ENCODE measurements at places on chromosomes 6 and 20.

- DNase-seq = no peak
Measured at GRCh38 chr6:106626485-106626884, 2.8 kb downstream of the RTN4IP1 start.

DNA sequence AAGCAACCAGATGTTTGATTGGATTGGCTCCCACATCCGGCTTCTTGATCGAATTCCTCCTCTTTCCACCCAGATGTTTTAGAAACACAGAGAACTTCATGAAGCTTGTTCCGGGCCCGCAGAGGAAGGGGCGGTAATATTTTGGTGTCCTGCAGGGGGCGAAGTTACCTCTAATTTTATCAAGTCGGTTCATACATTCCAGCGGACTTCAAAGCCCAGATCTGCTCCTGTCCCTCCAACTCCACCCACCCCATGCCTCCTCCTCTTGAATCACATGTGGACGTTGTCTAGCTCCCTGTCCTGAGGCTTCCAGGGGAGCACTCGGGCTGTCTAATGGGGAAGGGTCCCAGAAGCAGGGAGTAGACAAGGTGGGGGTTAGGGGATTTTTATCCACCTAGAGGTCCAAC, 2.9 kb upstream of the BMP6 start:
- DNase-seq = peak; percentile 91

DNA sequence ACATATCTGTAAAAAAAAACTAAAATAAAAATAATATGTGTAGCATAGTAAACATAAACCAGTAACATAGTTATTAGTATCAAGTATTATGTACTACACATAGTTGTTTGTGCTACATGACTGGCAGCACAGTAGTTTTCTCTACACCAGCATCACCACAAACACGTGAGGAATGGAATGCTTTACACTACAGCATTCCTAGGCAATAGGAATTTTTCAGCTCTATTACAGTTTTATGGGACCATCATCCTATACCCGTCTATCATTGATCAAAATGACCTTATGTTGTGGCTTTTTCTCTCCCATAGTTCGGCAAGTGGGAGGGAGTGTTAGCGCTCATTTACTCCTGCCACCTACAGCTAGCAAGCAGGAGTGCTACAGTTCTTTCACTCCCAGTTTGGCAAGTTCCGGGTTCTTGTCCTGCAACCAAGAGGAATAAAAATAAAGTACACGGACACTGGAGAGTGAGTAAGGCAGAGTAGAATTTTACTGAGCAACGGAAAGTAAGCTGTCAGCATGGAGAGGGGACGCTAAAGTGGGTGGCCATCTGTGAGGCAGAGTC, 196.8 kb upstream of the HSF2 start:
- DNase-seq = peak; percentile 19

DNA sequence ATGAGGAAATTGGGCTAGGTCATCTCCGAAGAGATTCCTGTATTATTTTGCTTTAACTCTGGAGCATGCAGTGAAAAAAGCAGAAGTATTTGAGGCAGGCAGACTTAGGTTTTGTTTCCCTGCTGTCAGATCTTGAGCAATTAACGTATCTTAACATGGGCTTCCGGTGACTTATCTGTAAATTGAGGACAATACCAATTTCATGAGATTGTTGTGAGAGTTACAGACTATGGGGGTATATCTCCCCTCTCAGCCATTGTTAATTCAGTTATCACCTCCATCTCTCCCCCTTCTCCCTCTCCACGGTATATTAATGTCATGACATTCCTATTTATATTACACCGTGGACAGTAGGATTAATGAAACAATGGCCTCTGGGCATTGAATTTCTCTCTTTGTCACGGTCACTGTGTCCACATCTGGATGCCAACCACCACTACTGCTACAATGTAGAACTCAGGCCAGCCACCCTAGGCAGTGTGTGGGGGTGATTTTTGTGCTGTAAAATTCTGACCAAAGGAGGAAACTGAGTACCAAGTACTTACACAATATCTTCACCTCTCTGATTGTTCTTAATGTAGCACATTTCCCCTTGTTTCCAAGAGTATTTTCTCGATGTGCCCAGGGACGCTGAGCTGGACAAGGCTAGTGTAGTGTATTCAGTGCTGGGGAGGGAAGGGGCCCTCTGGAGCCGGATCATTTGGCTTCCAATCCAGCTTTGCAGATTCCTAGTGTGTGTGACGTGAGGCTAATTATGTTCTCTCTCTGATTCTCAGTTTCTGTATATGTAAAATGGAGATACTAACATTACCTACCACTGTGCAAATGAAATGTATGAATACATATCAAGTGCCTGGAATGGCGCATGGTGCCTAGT, 77.2 kb downstream of the GCNT2 start:
- peak; percentile 63 for DNase-seq

DNA sequence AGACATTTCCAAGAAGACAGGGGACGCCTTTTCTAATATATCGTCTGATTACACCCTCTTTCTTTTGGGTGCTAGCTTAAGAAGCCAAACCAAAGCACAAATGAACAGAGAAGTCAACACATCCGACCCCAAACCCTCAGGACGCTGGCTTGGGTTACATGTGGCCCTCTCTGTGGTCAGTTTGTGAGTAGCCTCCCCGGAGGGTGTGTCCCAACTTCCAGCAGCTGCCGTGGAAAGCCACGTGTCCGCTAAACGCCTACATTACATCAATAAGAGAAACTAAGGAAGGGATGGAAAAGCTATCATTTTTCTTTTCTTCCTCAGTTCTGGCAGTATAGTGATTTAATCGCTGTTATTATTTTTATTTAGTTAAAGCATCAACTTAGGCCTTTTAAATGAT, 487 bp upstream of the BMP6 start:
- no peak for DNase-seq

GRCh38 chr6:63792736-63793464, 157.3 kb downstream of the PHF3 start:
- DNase-seq = no peak

GRCh38 chr6:46254946-46255345, 84.2 kb upstream of the ENPP5 start:
- DNase-seq = no peak

GRCh38 chr20:57265997-57266290, 497 bp downstream of the BMP7 start:
- no peak for DNase-seq

DNA sequence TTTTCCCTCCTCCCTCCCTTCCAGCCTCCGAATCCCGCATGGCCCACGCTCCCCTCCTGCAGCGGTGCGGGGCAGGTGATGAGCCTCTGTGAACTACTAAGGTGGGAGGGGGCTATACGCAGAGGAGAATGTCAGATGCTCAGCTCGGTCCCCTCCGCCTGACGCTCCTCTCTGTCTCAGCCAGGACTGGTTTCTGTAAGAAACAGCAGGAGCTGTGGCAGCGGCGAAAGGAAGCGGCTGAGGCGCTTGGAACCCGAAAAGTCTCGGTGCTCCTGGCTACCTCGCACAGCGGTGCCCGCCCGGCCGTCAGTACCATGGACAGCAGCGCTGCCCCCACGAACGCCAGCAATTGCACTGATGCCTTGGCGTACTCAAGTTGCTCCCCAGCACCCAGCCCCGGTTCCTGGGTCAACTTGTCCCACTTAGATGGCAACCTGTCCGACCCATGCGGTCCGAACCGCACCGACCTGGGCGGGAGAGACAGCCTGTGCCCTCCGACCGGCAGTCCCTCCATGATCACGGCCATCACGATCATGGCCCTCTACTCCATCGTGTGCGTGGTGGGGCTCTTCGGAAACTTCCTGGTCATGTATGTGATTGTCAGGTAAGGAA, at the start of gene OPRM1:
Gene OPRM1 (plus strand): TSS at position 10 of the 612 bp plus-strand sequence. CDS start 305 bp downstream, at position 315.
- peak; percentile 86 for DNase-seq

DNA sequence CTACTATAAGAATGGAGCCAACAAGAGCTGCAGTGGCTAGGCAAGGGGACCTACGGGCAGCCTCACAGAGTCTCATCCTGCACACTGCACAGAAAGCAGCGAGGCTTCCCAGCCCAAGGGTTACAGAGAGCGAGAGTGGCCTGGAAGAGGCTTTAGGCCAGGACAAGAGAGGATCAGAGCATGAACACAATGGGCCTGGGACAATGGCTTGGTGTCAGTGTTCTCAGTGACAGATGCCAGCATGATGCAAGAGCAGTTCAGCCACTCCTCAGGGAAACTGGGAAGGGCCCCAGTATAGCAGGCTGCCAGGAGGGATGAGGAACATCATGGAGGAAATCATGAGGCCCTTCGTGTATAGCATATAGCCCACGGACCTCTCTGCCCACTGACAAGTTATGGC, 108.0 kb downstream of the NUS1 start:
- peak; percentile 57 for DNase-seq

GRCh38 chr6:112049996-112050395, 3.9 kb upstream of the CCN6 start:
- DNase-seq = no peak

DNA sequence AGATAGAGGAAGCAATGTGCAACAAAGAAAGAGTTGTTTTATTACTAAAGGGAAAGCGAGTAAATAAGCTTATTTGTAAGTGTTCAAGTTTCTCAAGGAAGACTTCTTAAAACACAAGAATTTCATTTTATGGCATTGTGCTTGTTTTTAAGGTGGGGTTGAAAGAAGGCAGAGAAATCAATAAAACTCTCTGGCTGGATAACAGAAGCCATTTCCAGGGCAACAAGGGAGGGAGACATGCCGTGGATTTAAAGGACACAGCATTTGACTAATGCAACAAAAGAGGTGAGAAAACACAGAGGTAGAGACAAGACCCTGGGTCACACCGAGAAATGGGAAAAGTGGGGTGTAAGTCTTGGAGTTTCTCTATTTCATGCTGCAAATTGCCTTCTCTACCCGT, 28.8 kb upstream of the GMPR start:
- no peak for DNase-seq

- peak; percentile 94 for DNase-seq
Measured at GRCh38 chr6:134074151-134075055, 22.0 kb upstream of the SLC2A12 start.

DNA sequence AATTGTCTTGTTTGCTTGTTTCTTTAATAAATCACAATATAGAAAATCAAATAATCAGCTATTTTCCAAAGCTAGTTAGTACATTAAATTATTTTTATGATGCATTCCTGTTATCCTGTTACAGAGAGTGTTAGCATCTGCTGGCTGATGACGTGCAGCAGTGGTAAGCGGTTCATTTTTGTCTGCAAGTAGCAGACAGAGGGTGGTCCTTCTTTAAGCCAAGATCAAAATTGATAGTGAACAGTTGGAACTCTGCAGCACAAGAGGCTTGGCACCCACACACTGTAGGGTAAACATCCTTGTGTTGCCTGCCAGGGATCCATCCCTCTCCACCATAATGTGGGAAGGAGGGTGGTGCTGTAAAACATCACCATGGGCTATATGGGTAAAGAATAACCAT, 158.3 kb downstream of the FRK start:
- DNase-seq = no peak

GRCh38 chr6:156657296-156657695, 119.9 kb upstream of the ARID1B start:
- DNase-seq = no peak

- no peak for DNase-seq
Measured at GRCh38 chr6:30156262-30156599, 4.8 kb downstream of the TRIM10 start.

GRCh38 chr6:109336221-109336961, 45.9 kb downstream of the CD164 start:
- DNase-seq = peak; percentile 81

DNA sequence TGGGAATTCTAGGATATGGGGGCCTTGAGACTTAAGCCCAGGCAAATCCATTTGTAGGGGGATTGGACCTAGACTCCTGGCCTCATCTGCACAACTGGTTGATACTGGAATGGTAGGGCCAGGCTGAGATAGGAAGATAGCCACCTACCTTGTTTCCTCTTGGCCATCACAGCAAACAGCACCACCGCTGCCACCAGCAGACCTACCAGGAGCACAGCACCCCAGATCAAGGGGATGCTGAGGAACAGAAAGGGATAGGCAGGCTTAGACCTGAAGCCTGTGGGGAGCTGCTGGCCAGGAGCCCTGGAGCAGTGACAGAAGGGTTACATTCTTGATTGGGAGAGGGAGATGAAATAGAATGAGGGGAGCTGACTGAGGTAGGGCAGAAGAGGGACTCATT, 3.5 kb downstream of the TREML1 start:
- peak; percentile 65 for DNase-seq

DNA sequence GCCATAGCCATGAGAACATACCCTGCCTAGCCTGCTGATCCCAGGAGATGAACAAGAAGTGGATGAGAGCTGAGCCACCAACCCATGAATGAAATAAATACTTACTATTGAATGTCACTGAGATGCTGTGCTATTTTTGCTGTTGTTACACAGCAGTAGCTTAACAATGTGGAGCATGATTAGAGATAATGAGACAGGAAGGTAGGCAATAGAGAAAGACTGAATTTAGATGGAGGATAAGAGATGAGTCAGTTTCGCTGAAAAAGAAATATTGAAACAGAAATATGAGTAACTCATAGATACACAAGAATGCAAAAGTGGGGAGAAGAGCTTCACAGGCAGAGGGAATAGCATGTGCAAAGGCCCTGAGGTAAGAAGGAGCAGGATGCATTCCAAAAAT, 94.9 kb upstream of the TOP1 start:
- no peak for DNase-seq

DNA sequence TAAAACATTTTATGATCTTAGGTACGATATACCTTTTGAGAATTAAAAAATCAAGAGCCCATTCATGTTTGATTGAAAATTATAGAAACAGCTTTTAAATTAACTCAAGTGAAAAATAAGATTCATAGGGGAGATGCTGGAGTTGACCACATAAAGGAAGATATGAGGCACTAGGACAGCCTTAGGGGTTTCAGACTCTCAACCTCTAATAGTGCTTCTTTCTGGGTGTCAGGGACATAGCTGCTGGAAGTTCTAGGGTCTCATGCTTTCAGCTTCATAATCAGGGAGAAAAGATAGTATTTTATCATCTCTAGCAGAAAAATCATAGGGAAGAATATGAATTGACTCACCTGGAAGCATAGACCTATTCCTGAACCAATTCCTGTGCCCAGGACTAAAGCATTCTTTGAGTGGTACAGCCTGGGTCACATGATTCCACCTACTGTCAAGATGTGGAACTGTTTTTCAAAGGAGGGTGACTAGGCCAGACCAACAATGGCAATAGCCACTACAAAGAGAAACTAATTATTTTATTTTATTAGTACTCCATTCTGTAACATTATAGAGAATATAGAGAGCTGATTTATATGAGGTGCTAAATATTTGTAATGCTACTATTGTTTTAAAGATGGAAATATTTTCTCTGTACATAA, 27.8 kb upstream of the CENPW start:
- peak; percentile 58 for DNase-seq

All from mesendoderm (in vitro differentiated cells).